K562 (cell line): ENCODE measurements at places on chromosomes 2 and 18. TPM values are rescaled to one million over a fixed set of nuclear protein-coding genes. Genes with fewer than 3 reads are reported as not detected.

FTCDNL1 gene
- total RNA-seq: 0.58 and 1.0 TPM in 2 replicates

LRRTM4 gene
- not detected in 2 replicates for total RNA-seq

TCF7L1 gene
- total RNA-seq: 0.11 and 0.13 TPM in 2 replicates

IL1F10 gene
- total RNA-seq: not detected in 2 replicates

INPP1 gene
- total RNA-seq: 5.0 and 5.3 TPM in 2 replicates

POTEF gene
- 2.1 and 2.2 TPM in 2 replicates for total RNA-seq

NOL4 gene
- not detected in 2 replicates for total RNA-seq

DNA sequence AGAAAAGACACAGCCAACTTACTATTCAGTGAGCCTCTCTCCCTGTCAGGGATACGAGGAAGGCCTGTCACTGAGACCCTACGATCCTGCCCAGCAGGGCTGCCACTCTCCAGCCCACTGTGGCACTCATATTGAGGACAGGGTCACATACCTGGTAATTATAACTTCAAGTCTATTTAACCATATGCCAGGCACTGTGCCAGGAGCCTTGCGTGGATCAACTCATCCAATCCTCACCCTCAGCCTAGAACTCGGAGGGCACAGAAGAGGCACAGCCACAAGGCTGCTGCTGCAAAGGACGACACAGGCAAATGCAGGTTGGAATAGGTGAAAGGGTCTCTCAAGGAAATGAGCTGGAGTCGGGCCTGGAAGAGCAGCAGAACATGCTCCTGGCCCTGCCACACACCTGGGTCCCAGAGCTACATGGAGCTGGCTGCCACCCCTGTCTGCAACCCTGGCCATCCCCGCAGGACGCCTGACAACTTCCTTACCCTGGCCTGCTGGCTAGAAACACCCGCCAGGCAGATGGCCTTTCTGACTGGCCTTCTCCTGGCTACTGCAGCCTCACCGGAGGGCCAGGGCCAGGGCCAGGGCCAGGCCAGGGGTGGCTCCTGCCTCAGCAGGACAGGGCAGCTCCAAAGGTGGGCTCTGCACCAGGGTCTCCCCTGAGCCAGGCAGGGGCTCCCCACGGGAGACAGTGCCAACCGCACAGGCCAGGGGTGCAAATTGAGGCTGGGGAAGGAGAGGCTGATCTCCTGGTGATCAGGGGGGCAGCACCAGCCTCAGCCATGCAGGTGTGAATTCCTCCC lies 32.1 kb upstream of the SLC66A3 start:
- no peak overlapping the region for H3K27ac ChIP-seq
- no peaks in the 10 kb centered on the region for H3K36me3 ChIP-seq

GRCh38 chr2:98084869-98085238 lies 2.1 kb upstream of the VWA3B start:
- no peak overlapping the region for H3K27ac ChIP-seq
- H3K4me3 ChIP-seq: no peak overlapping the region
- DNase-seq: no peak
- H3K4me1 ChIP-seq: 0 out of 3 replicates have a peak, but pooled peaks cover 2% of the 10 kb centered on the region
- no peaks in the 10 kb centered on the region for H3K36me3 ChIP-seq
- H3K27me3 ChIP-seq: peaks cover 25% of the 10 kb centered on the region

DNA sequence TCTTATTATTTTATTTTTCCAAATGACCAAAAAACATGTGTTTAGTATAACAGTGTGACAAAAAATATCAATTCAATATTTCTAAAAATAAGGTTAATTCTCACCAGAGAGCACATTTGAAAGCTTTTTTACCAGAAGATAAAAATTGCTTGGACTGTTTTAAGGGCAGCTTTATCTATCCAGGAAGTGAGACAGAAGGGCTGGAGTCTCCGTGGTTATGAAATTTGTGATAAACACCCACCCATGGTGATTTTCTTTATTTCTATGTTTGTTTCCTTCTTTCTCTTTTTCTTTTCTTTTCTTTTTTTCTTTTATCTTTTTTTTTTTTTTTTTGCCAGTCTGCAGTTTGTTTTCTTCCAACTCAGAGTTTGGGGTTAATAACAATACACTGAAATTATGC lies 298.5 kb downstream of the PIEZO2 start:
- peaks cover 5% of the 10 kb centered on the region; the same call in 1 of the 2 replicates for H3K27me3 ChIP-seq
- H3K4me3 ChIP-seq: no peak overlapping the region
- H3K36me3 ChIP-seq: no peaks in the 10 kb centered on the region
- no peaks in the 10 kb centered on the region for H3K4me1 ChIP-seq
- no peak for DNase-seq

- DNase-seq: no peak
- no peaks in the 10 kb centered on the region for H3K36me3 ChIP-seq
- H3K27me3 ChIP-seq: no peaks in the 10 kb centered on the region
- no peaks in the 10 kb centered on the region for H3K4me1 ChIP-seq
- H3K4me3 ChIP-seq: no peak overlapping the region
- no peak overlapping the region for H3K27ac ChIP-seq
Measured at GRCh38 chr2:128271597-128271910, 47.1 kb downstream of the HS6ST1 start.

DNA sequence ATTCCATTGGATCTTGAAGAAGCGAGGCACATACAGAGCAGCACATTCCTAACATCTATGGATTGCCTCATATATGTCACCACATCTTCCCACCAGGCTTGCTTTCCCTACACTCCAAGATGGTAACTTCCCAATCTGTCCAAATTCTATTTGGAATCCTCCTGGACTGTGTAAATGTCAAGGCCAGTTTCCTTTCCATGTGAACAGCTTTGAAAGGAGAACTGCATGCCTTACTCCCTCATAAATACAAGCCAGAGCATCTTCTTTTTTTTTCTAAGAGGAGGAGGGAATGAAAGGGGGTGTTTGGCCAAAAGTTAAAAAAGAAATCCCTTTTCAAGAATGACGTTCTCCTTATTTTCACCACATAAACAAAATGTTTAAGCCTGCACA lies 103.8 kb upstream of the OSR1 start:
- H3K4me1 ChIP-seq: no peaks in the 10 kb centered on the region
- DNase-seq: no peak
- no peak overlapping the region for H3K27ac ChIP-seq
- H3K36me3 ChIP-seq: no peaks in the 10 kb centered on the region
- H3K27me3 ChIP-seq: no peaks in the 10 kb centered on the region
- no peak overlapping the region for H3K4me3 ChIP-seq

GRCh38 chr2:45950606-45951005 lies 299.1 kb downstream of the PRKCE start:
- H3K4me1 ChIP-seq: no peaks in the 10 kb centered on the region
- peaks cover 19% of the 10 kb centered on the region for H3K27me3 ChIP-seq
- no peak overlapping the region for H3K27ac ChIP-seq
- H3K4me3 ChIP-seq: no peak overlapping the region
- no peaks in the 10 kb centered on the region for H3K36me3 ChIP-seq
- DNase-seq: no peak

GRCh38 chr2:100786297-100786658 lies 33.7 kb upstream of the NPAS2 start:
- no peak overlapping the region for H3K27ac ChIP-seq
- peaks cover 41% of the 10 kb centered on the region for H3K27me3 ChIP-seq
- no peak overlapping the region for H3K4me3 ChIP-seq
- no peak for DNase-seq
- H3K4me1 ChIP-seq: no peaks in the 10 kb centered on the region

- H3K36me3 ChIP-seq: no peaks in the 10 kb centered on the region
- H3K27me3 ChIP-seq: no peaks in the 10 kb centered on the region
- H3K27ac ChIP-seq: no peak overlapping the region
- no peak overlapping the region for H3K4me3 ChIP-seq
- no peak for DNase-seq
Measured at GRCh38 chr2:4992226-4992625, 700.0 kb upstream of the SOX11 start.
